Stimulated activated naive CD4-positive, alpha-beta T cell treated with Interleukin-2 at 50 U/mL for 16 hours (primary cell): ENCODE measurements at places on chromosomes 11 and 22.

GRCh38 chr11:76495019-76495418, 50.2 kb downstream of the EMSY start:
- DNase-seq = no peak

GRCh38 chr22:29200901-29201300, 4.8 kb upstream of the EMID1 start:
- DNase-seq = no peak

DNA sequence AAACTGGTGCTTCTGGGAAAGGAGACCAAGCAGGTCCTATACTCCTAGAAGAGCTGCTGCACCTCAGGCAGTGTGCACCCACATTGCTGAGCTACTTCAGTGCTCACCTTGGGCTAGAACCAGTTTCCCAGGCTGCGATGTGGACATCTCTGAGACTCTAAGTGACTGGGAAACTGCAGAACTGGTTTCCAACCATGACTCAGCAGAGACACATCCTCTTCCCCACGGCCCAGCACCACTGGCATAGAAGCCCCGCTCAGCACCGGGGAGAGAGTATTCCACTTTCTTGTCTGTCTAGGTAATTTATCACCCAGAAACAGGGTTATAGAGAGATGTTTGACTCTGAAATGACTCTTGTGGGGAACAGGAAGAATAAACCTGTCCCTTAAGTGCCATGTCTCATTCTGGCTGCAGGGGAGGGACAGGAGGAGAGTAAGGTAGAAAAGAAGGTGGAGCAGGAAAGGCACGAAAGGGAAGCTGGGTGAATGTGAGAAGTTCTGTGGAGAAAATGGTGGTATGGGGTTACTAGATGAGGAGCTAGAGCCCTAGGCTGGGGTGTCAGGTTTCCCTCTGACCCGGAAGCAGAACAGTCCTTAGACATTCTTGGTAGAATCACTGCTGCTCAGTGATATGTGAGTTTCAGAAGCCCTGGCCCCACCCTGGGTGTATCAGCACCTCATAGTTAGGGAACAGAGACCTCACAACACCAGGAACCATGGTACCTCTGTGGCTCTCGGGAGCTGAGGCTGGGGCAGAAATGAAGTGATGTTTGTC, 340.4 kb upstream of the NCAM1 start:
- DNase-seq = no peak

DNA sequence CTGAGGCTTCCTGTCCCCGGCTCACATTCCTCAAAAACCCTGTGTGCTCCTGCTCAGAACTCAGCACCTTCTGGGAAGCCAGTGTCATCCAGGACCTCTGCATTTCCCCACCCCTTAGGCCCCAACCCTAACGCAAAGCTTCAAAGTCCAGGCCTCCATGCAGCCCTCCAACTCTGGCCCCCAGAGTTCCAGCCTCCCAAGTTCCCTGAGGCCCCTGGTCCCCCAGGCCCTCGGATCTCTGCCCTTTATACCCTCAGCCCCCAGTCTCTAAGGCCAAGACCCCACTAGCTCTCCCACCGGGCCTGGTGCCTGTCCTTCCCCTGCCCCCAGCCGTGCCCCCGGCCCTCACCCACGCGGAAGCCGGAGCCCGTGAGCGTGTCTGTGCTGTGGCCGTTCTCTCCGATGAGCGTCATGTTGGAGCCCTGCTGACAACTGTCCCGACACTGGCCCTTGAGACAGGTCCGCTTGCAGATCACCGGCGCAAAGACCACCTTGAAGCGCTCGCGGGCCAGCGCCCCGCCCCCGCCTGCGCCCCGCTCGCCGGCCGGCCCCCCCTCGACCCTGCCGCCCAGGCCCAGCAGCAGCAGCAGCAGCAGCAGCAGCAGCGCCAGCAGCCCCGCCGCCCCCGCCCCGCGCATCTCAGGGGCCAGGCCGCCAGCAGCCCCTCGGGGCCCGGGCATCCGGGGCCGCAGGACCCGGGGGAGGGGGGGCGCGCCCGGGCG, 718 bp downstream of the LTBP3 start:
- no peak for DNase-seq

- DNase-seq = no peak
These were observed 26.1 kb upstream of the SLC25A18 start for GRCh38 chr22:17537155-17537554.

- no peak for DNase-seq
These were observed 7.8 kb upstream of the CELSR1 start for GRCh38 chr22:46545086-46545792.

GRCh38 chr11:23318670-23319069, 458.4 kb upstream of the CCDC179 start:
- DNase-seq = no peak

GRCh38 chr11:46976182-46976854, 39.8 kb downstream of the CSTPP1 start:
- DNase-seq = no peak

DNA sequence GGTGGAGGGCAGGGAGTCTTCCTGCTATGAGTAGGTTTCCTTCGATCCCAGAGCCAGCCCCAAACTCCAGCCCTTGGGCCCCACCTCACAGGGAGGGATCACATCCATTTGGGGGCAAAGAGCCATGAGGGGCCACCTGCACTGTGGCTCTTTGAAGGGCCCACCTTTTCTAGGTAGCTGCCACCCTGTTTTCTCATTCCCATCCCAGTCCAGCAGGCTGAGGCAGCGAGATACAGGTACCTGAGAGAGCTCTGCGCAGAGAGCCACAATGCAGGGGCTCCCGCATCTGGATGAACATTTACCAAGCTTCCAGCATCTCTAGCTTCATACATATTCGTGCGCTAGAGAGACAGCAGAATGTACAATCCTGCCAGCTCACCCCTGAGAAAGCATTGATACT, 16.3 kb downstream of the FXYD6 start:
- DNase-seq = no peak

DNA sequence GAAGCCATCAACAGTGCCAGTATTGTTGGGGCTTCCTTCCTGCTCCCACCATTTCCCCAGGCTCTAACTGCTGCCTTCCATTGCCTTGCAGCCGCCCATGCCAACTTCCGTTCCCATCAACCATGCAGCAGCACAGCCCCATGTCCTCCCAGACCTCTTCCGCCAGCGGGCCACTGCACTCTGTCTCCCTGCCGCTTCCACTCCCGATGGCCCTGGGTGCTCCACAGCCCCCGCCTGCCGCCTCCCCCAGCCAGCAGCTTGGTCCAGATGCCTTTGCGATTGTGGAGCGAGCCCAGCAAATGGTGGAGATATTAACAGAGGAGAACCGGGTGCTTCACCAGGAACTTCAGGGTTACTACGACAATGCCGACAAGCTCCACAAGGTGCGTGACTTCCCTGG, 53.3 kb downstream of the AMOTL1 start:
- DNase-seq = no peak

DNA sequence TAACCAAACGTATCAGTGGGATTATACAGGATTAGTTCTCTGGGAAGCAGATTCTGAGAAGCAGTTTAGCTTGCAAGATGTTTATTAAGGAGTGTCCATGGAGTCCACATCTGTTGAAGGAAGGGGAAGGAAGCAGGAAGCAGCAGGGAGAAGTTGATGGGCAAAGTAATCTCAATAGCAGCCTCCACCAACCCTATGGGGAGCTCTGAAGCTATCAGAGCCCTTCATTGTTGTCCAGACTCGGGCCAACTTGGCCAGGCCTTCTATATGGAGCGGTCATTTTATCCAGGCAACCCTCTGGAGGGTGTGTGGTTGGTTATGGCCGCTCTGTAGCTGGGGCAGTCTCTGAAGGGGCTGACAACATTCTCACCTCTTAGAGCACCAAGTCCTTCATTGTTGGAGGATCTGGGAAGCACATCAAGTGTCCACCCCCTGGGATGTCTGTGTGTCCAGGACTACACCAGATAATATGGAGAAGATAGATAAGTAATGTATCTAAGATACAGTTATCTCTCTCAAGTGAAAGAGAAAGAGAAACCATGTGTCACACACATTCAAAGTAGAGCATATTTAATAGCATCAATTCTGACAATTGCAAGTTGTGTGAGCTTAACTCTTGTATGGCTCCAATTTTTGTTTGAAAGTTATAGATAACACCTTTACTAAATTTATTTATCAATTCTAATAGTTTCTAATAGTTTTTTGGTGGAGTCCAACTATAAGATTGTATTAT, 101.7 kb upstream of the TRIM77 start:
- no peak for DNase-seq

DNA sequence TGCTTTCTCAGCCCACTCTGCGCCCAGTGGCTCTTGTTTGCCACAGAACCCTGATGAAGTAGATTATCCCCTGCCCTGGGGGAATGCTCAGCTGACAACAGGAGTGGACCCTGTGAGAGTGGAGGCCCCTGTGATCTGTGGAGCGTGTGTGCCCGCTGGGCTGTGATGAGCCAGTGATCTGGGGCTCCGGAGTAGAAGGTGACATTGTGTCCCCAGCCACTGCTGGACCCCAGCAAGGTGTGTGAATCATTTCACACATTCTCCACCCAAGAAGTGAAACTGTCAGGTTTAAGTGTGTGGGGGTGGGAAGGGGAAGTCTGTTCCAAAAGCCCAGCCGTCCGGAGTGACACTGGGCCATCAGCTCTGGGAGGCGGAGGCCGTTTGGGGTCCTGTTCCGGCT, 33.1 kb upstream of the GRAMD4 start:
- DNase-seq = no peak

- DNase-seq = no peak
These were observed 368.1 kb downstream of the DCDC1 start for GRCh38 chr11:31001427-31001826.

GRCh38 chr11:35822815-35823495, 120.9 kb upstream of the LDLRAD3 start:
- DNase-seq = no peak

DNA sequence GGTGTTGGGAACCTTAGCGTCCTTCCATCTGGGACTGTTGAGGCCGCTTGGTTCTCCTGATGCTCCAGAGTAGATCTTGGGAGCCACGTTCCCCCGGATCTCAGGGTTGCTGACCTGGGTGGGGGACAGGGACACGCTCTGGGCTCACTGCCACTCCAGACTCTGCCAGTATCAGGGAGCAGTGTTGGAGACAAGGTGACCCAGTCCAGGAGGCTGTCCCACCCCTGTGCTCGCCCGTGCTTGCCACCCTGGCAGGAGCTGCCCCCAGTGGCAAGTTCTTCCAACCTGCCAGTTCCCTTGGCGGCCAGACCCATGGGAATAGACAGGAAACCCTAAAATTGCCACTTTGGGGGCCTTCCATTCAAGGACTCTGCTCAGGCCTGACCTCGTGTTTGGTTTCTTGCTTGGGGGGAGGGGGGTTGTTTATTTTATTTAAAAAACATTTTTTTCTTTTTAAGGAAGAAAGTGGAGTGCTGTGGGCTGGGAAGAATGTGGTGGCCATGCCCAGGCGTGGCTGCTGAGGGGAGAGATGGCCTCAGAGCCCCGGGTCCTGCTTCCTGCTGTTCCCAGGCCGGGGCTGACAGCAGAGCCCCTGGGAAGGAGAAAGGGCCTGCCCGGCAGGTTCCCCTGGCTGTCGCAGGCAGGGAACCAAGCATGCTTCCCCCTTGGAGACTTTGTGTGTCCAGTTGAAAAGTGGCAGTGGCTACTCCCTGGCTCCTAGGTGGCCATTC, 7.2 kb downstream of the GRK2 start:
- no peak for DNase-seq

- no peak for DNase-seq
These were observed 238.1 kb downstream of the SWAP70 start for GRCh38 chr11:9901943-9902342.

GRCh38 chr11:44746894-44747293, 20.1 kb downstream of the TSPAN18 start:
- DNase-seq = no peak

- DNase-seq = no peak
These were observed 38.3 kb upstream of the TMEM135 start for GRCh38 chr11:86999388-86999787.

DNA sequence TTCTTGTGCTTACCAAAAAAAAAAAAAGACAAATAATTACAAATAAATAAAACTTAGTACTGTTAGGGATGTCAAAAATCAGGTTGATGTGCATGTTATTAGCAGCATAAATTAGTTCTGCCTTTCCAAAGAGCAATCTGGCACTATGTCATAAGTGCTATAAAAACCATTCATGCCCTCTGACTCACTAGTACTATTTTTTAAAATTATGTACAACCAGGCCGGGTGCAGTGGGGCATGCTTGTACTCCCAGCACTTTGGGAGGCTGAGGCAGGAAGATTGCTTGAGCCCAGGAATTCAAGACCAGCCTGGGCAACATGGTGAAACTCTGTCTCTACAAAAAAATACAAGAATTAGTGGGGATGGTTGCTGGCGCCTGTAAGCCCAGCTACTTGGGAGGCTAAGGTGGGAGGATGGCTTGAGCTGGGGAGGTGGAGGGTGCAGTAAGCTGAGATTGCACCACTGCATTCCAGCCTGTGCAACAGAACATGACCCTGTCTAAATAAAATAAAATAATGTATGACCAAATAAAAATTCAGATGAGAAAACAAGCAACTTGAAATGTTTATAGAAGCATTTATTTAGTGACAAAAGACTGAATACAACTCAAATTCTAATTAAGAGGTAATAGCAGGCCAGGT, 25.3 kb downstream of the UEVLD start:
- no peak for DNase-seq

GRCh38 chr22:29216011-29216872, 10.5 kb downstream of the EMID1 start:
- no peak for DNase-seq

- DNase-seq = no peak
These were observed 110.1 kb upstream of the ASPHD2 start for GRCh38 chr22:26318975-26319374.

GRCh38 chr22:46444390-46444854, 93.0 kb downstream of the CELSR1 start:
- DNase-seq = no peak

GRCh38 chr11:95156133-95156721, 66.6 kb downstream of the ENDOD1 start:
- no peak for DNase-seq

- DNase-seq = no peak
These were observed 93.8 kb upstream of the LMO1 start for GRCh38 chr11:8357505-8357888.
